B cell (primary cell): ENCODE measurements at places on chromosomes 7 and 10. TPM values are rescaled to one million over a fixed set of nuclear protein-coding genes. Genes with fewer than 3 reads are reported as not detected.

Gene CXCL12
- total RNA-seq, result not detected in 2 replicates

Gene AASS
- total RNA-seq, result 10.6 and 10.8 TPM in 2 replicates

Gene OPN1SW
- not detected in 2 replicates for total RNA-seq

Gene PPP1R3A
- total RNA-seq, result not detected in 2 replicates

Gene SPDYE5
- not detected in 2 replicates for total RNA-seq

Gene HOXA3
- not detected in 2 replicates for total RNA-seq

Gene ANKRD2
- not detected in 2 replicates for total RNA-seq

Gene ZNF425
- 2.8 and 3.3 TPM in 2 replicates for total RNA-seq

Gene NYAP1
- not detected in 2 replicates for total RNA-seq

Gene CHN2
- 0.86 and 2.9 TPM in 2 replicates for total RNA-seq

GRCh38 chr7:95811846-95812445, 39.6 kb downstream of the DYNC1I1 start:
- no peak for DNase-seq
- H3K27ac ChIP-seq, result no peak overlapping the region
- H3K36me3 ChIP-seq, result no peaks in the 10 kb centered on the region
- H3K4me1 ChIP-seq, result no peaks in the 10 kb centered on the region
- H3K27me3 ChIP-seq, result no peaks in the 10 kb centered on the region

DNA sequence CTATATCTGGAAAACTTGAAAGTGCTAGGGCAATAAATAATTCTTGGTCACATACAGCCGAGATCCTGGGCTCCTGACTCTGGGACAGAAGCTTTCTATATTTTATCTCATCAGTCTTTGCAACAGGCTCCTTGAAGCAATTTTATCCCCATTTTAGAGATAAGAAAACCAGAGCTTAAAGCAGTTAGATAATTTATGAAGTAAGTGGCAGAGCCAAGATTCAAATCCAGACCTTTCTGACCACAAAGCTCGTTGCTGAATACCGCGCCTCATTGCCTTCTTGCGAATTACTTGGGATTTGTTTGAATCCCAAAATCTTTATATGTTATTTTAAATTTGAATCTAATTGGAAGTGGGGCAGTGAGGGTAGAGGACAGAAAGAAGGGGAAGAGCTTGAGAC, 106.0 kb downstream of the TCF7L2 start:
- H3K27me3 ChIP-seq, result no peaks in the 10 kb centered on the region
- H3K4me1 ChIP-seq, result no peaks in the 10 kb centered on the region
- no peak overlapping the region for H3K27ac ChIP-seq
- no peak for DNase-seq

DNA sequence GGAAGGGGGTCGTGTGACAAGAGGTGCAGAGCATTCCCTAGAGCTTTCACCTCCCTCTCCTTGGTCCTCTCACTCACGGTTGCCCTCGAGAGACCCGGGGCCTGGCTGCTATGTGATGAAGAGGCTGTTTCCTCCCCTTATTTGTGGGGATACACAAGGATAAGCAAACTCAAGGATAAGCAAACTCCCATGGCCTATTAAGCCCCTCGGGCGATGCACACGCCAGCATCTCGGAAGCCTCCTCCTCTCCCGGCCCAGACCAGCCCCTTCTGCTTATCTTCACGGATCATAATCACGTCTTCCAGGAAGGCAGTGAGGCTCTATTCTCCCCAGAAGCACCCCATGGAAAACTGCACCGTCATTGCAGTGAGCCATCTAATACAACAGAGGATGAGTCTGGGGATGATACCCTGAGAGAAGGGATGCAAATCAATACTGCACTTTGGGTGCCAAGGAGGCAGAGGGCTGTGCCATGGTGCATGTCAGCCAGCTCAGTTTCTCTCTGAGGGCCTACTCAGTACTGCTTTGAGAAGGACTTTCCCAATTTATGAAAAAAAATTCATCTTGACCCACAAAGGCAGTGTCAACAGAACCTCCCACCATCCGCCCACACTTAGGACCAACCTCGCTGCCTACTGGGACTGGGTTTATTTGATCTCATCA, 22.2 kb downstream of the TMEM273 start:
- no peak for DNase-seq
- no peak overlapping the region for H3K4me3 ChIP-seq
- H3K27me3 ChIP-seq, result no peaks in the 10 kb centered on the region
- H3K4me1 ChIP-seq, result peaks cover 13% of the 10 kb centered on the region
- peaks cover 5% of the 10 kb centered on the region for H3K36me3 ChIP-seq
- no peak overlapping the region for H3K27ac ChIP-seq

- H3K4me3 ChIP-seq, result no peak overlapping the region
- no peaks in the 10 kb centered on the region for H3K36me3 ChIP-seq
- no peaks in the 10 kb centered on the region for H3K27me3 ChIP-seq
- H3K27ac ChIP-seq, result no peak overlapping the region
- H3K4me1 ChIP-seq, result no peaks in the 10 kb centered on the region
These were observed 21.1 kb upstream of the PCBD1 start for GRCh38 chr10:70909326-70909935.

DNA sequence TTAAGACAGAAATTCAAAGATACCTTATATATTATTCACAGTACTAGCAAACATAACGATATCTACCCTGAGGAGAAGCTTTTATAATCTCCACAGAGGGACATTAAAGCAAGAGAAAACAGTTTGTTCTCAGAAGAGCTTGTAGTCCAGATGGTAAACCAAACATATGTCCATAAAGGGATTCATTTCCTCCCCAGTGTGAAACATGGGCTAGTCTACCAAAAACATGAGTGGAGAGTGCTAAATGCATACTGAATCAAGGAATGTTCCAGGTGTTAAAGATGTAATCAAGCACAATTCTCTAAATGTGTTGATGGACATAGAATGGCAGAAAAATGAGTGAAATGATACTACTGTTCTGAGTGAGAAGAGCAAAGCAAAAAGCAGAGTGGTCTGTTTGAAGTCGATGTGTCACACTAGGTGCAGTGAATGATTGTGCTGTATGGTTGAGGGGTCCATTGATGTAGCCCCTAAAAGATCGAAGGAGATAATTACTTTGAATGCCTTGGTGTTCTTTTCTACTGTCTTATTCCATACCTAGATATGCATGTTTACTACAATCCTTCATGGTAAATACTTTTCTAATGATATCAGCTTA, 25.3 kb downstream of the BCAP29 start:
- H3K4me3 ChIP-seq, result no peak overlapping the region
- H3K27me3 ChIP-seq, result no peaks in the 10 kb centered on the region
- no peak overlapping the region for H3K27ac ChIP-seq

- no peaks in the 10 kb centered on the region for H3K36me3 ChIP-seq
- no peak for DNase-seq
- H3K4me1 ChIP-seq, result no peaks in the 10 kb centered on the region
- H3K27me3 ChIP-seq, result no peaks in the 10 kb centered on the region
These were observed 224.3 kb upstream of the PHYHIPL start for GRCh38 chr10:58952162-58952601.

- no peak overlapping the region for H3K4me3 ChIP-seq
- H3K36me3 ChIP-seq, result peaks cover 63% of the 10 kb centered on the region
- no peaks in the 10 kb centered on the region for H3K4me1 ChIP-seq
- H3K27me3 ChIP-seq, result no peaks in the 10 kb centered on the region
- no peak overlapping the region for H3K27ac ChIP-seq
These were observed 44.4 kb downstream of the TACR2 start for GRCh38 chr10:69372126-69372980.
